Activated naive CD8-positive, alpha-beta T cell treated with anti-CD3 and anti-CD28 coated beads for 36 hours (primary cell): ENCODE measurements at places on chromosomes 6 and 20. TPM values are rescaled to one million over a fixed set of nuclear protein-coding genes. Genes with fewer than 3 reads are reported as not detected.
A peak's percentile ranks its signal among the peaks of the same experiment; 100 is the strongest.

DNA sequence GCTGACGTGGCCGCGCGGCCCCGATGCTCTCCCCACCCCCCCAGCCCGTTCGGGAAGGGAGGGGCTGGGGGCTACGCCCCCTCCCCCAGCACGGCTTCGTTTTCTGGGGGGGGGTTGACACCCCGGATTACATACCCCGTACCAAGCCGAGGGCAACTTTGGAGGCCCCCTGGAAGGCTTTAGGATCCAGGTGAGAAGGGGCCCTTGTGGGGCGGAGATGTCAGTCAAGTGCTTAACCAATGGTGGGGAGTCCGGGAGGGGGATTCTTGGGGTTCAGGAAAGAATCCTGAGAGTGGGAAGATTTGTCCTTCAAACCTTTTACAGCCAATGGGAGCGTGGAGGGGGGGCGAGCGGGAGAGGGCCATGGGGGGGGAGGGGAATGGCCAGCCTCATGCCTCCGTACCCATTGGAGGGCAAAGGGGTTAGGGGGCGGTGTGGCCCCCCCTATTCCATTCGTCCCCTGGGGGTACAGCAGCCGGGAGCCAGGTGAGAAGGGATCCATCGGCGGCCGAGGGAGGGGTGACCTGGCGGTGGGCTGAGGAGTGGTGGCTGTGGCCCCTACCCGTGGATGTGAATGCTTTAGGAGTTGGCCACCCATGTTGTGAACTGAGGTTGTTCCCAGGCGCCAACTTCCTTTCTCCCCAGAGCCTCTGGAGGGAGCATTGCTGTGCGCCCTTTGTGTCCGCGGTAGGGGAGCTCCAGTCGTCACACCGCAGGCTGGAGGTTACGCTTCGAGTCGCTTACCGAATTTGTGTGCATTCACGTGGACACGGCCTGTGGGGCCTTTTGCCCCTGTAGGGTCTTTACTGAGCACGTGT is 682 bp downstream of the BRD2 start:
- DNase-seq, result peak; percentile 70

DNA sequence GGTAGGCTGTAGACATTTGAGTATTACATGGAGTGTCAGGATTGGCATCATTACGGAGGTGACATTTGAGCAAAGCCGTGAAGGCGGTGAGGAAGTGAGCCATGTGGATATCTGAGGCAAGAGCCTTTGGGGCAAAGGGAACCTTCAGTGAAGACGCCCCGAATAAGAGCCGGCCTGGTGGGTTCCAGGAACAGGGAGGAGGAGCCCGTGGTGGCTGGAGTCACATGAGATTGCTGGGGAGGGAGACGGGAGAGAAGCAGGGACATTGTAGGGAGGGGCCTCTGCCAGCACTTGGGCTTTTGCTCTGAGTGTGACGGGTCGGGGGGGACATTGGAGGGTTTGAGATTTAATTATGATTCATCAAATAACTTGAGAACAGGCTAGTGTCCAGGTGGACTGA is 78.3 kb downstream of the PHACTR3 start:
- DNase-seq, result no peak

ZBTB12 gene
- total RNA-seq, result 3.2 TPM

GRCh38 chr6:170032197-170032596 is 258.7 kb downstream of the DLL1 start:
- DNase-seq, result no peak

DNA sequence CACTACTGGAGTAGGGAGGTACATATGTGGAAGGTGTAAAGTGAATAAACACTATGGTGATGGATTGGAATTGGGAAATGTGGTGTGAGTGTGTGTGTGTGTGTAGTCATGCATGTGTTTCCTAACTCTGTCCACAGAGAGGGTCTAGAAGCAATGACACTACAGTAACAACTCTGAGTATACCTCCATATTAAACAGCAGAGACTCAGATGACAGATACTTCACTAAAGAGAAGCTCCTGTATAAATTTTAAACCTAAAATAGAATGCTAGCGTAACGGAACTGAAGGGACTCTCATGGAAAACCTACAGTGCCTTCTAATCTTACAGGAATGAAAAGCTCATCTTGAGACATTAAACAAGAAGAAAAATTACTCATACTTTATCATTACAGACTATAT is 150.5 kb downstream of the SLC16A10 start:
- DNase-seq, result no peak

DNA sequence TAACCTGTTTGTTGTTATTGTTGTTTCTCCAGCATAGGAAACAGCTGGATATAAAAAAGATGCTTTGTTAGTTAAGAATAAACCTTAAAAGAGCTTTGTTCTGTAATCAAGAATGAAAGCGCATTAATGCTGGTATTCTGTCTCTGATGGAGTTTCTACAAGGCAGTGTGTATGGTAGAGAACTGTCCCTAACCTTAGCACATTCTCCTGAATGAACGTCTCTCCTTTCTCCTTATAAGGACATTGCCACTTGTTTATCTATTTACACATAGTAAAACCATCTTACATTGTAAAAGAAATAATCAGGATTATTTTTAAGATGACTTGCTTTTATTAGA is 33.8 kb upstream of the LCA5 start:
- no peak for DNase-seq

LRRN4 gene
- total RNA-seq, result not detected

- DNase-seq, result no peak
Observed at GRCh38 chr6:121441477-121441876, 6.0 kb downstream of the GJA1 start.

DNA sequence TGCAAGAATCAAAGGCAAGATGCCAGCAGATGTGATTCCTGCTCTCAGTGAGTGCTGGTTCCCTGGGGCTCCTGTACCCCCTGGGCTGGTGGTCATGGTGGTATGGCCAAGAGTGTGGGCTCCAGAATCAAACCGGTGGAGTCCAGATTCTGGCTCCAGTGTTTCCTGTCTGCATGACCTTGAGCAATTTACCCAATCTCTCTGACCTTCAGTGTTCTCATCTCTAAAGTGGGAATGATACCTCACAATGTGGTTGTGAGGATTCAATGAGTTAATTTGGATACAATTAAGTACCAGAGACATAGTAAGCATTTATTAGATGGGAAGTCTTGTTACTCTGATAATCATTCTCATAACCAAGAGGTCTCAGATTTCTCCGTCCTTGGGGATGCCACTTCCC is 218.4 kb upstream of the JARID2 start:
- DNase-seq, result no peak

- peak; percentile 6 for DNase-seq
Observed at GRCh38 chr6:134235937-134236751, 81.8 kb downstream of the SGK1 start.

DNA sequence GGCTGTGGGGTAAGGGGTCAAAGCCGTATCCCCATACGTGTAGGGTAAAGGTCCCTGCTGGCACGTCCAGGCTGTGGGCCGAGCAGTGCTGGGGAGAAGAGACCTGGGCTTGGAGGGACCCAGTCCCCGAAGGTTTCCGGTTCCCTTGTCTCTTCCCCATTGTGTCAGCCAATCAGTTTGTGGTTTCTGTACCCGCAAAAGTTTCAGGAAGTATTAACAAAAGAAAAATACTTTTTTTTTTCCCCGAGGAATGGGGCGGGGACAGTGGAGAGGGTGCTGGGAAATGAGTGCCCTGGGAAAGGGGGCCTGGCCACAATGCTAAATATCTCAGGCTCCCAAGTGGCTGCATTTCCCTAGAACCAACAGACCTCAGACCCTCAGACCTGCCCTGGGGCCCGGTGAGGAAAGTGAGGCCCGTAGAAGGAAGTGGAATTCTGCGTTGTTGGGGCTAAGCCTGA is 15.2 kb upstream of the AMD1 start:
- DNase-seq, result no peak

DNA sequence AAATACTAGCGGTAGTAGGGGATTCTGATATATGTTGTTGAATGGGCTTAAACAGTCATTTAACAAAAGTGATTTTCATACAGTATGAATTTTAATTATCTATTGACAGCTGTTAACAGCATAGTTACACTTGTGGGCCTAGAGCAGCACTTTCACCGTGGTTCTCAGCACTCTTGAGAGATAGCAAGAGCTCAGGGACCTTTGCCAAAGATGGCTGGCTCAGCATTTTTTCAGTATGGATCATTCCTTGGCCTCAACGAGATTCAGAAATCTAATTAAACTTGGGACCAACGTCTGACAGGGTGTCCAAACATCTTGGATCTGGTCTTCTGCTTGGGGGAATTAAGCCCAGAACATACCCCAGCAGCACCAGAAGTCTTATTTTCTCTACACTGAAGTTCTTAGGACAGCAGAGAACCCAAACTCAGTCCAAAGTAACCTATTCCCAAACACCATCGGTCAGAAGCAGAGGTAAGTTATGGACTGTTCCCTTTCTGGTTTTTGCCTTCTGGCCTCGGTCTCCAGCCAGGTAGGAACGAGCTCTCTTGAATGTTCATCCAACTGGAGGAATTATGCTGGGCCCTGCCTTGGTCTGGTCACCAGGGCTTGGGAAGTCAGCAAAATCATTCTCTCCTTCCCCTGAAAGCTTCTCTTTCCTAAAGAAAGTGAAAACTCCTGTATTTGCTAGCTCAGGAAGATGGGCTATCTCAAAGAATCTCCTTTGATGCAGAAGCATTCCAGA is 25.7 kb downstream of the PRPH2 start:
- no peak for DNase-seq

- DNase-seq, result no peak
Observed at GRCh38 chr6:12232339-12232738, 57.8 kb upstream of the EDN1 start.

DNA sequence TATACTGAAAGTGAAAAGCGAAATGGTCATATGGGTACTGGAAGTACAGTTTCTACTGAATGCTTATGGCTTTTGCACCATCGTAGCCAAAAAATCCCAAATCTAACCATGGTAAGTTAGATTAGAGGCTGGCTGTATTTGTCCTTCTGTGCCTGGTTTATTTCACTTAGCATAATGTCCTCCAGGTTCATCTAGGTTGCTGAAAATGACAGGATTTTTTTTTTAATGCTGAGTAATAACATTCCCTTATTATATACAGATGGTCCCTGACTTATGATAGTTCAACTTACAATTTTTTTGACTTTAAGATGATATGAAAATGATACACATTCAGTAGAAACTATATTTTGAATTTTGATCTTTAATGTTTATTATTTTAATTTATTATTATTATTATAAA is 7.6 kb downstream of the MYCT1 start:
- DNase-seq, result no peak

GRCh38 chr6:167963589-167964057 is 33.8 kb upstream of the KIF25 start:
- no peak for DNase-seq

DNA sequence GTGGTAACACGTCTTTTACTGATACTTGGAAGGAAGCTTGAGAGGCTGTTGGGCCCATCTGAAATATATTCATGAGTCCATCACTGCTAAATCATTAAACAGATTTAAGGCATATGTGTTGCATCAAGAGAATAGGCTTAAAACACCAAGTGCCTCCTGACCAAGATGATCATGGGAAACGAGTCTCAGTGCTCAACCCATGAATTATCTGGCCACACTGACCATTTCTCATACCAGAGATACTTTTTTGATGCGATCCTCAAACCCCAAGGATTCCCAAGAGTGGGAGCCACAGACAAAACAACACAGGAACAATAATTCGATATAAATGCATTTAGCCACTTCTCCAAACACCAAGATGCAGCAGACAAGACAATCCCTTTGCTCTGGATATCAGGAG is 17.2 kb downstream of the HEY2 start:
- DNase-seq, result no peak

GRCh38 chr20:34052414-34052813 is 58.7 kb downstream of the RALY start:
- DNase-seq, result no peak

SEL1L2 gene
- total RNA-seq, result not detected

DNA sequence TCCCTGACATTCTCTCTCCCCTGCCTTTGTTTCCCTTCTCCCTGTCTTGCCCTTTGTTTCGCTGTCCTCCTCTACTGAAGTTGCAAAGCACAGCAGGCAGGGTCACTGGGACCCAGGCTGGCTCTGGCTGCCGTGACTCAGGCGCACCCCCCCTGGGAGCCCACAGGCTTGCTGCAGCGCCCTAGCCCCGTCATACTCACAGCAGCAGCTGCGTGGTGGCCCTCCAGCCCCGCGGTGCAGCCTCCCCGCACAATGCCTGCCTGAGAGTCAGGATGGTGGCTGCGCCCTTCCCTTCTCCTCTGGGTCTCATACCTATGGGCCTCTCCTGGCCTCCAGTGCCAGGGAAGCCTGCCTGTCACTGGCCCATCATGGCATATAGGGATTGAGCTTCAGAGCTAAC is 41.7 kb downstream of the TXNDC5 start:
- no peak for DNase-seq

GGTLC1 gene
- total RNA-seq, result not detected

DNA sequence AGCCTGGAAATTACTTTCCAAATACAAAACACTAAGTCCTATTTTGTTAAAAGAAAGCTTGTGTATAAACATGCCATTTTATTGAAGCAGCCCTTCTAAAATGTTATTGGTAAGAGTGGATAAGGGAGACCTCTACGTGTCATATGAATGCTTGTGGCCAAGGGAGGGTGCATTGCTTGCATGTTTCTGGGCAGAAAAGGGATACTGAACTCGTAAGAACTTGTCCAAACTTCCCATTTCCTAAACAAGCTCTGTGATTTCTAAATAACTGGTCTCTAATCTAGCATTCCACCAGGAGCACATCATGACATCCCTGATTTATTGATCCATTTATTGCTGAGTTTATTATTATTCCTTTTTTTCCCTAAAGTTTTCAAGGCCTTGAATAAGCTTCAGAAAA is 474.1 kb downstream of the CD109 start:
- DNase-seq, result no peak
